Bronchial epithelial cell (primary cell): ENCODE measurements at places on chromosomes 3 and 15.
A peak's percentile ranks its signal among the peaks of the same experiment; 100 is the strongest.

DNA sequence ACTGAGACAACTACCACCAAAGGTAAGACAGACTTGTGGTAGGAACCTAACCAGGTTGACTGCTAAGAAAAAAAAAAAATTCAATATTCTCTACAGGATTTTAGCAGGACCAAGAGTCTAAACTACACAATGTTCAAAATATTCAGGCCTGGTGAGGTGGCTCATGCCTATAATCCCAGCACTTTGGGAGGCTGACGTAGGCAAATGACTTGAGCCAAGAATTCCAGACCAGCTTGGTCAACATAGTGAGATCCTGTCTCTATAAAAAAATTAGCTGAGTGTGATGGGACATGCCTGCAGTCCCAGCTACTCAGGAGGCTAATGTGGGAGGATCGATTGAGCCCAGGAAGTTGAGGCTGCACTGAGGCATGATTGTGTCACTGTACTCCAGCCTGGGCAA is 341.6 kb upstream of the WNT5A start:
- DNase-seq = peak; percentile 32

GRCh38 chr3:127487196-127487595 is 103.3 kb downstream of the TPRA1 start:
- DNase-seq = no peak

GRCh38 chr15:62301993-62302675 is 137.0 kb upstream of the C2CD4B start:
- no peak for DNase-seq

DNA sequence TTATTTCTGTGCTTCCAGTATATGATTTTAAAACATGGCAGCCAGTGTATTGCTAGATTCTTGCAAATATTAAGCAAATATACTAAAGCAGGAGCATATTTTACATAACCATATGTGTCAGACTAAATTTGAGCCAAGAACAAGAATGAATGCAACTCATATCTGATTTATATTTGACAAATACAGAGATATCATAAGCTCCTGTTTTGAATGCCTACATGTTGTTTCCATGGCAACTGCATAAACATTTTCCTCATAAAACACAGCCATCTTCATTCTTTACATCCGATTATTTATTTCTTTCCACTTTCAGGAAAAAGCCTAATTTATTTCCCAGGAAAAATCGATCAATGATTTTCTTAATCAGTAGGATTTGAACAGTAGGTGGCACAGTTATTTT is 172.2 kb upstream of the TSPAN3 start:
- DNase-seq = no peak

- no peak for DNase-seq
Measured at GRCh38 chr3:156586905-156587759, 32.2 kb upstream of the SSR3 start.

GRCh38 chr3:72829701-72830100 is 18.5 kb downstream of the SHQ1 start:
- DNase-seq = no peak

DNA sequence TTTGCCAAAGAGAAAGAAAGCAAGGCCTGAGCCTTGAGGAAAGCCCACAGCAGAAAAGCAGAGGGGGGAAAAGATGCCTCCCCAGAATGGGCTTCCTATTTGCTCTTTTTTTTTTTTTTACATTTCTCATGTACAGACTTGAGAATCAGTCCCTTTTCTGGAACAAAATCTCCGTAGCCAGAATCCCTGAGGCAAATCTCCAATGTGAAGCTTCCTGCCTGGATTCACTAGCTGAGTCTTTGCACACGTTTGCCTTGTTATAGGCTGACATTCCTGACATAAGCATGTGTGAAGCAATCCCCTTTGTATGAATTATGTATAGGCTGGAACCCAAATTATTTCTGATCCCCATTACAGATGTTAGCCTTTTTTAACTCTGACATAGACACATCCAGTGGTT is 52.2 kb upstream of the ACTL6A start:
- peak; percentile 58 for DNase-seq

DNA sequence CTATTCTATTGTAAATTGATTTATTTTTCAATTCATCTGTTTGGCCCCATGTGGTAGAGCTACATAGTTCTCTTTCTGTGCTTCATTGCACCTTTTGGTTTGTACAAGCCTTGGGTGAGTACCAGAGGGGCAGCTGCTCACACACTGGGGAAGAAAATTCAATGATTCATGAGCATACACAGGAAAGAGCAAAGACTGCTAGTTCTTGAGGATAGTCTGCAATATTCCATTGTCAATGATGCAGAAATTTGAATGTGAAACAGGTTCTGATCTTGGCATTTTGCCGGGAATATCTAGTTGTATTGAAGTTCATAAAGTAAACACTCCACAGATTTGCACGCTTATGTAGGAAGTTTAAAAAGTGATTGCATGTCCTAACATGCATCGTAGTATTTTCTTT is 304.6 kb downstream of the NAALADL2 start:
- peak; percentile 80 for DNase-seq

DNA sequence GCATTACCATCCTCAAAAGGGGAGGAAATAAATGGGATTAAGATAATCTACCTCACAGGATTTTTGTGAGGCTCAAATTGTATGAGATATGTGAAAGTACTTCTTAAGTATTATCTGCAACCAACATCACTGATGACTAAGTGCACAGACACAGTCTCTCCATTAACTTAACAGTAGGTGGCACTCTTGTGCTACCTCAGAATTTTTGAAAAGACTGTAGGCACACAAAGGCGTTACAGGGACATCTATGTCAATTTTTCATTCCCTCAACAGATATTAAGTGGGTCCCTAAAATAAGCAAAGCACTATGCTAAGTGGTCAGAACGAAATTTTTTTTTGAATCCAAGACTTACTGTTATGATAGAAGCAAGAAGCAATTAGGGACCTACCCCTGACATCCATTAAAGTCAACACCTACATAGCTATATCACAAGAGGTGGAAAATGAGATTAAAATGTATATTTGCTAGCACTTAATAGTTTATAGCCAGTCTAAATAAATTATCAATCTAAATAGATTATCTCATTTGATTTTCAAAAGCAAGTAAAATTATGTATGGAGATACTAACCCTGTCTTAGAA is 52.9 kb downstream of the RYK start:
- DNase-seq = peak; percentile 75

DNA sequence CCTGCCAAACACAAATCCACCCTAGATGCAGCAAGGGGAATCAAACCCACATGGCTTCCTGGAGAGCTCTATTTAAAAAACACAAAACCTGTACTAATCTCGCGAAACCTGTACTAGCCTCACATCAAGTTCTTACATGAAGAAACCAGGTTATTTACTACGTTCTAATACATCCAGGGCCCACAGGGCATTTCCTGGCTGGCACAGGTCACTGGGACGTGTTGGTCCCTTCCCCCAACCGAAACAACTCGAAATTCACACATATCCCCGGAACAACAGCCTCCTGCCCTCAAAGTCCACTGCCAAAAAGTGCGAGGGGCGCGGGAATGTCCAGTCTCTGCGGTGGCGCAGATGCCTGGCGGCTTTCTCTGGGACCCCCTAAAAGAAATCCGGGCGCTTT is 955 bp downstream of the CDCP1 start:
- peak; percentile 77 for DNase-seq

DNA sequence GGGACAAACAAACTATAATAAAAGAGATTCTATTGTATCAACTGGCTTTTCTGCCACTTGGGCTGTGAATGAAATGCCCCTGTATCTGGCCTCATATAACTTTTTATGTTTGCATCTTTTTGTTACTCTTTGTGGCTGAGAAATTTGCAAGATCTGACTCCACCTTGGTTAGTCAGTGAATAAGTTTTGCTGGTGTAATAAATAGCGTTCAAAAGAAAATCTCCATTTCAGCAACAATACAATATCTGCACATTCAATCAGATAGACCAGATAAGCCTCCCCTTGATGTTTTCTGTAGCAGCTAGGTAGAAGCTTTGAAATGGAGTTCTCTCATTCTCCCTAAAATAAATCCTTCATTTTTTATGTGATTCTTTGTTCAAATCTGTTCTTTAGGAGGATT is 12.0 kb downstream of the TRAT1 start:
- no peak for DNase-seq

DNA sequence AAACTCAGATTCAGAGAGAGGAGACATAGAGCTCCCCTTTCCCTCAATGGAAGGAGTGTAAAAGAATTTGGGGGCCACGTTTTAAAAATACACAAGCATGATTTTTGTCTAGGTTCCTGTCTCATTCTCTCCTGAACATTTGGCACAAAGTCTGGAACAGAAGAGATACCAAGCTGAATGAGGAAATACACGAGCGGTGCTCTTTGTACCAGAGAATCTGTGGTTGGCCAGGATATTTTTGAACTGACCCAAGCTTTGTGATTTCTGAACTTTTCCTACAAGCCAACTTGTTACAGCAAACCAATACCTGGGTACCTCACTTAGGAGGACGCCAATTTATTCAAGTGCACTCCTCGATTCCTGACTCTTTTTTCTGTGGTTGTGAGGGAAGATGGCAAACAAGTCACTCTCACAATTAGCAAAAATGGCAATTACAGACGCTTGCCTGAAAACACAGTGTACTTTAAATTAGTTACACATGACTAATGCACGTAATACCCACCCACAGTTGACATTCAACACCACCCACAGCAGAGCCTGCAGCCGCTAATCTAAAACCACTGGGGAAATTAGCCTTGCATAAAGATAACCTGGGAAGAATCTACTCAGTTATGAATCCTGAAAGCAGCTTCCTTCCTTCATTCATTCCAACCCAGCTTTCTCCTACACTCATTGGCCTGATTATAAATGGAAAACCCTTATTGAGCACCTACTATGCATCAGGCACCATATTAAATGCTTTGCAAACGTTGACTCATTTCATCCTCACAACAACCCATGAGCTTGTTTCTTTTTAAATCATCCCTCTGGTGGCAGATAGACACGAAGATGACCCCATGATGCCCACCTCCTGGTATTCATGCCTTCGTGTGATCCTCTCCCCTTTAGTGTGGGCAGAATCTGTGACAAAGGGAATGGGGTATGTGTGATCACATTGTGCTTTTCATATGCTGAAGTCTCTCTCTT is 293.5 kb downstream of the KBTBD8 start:
- DNase-seq = peak; percentile 9

DNA sequence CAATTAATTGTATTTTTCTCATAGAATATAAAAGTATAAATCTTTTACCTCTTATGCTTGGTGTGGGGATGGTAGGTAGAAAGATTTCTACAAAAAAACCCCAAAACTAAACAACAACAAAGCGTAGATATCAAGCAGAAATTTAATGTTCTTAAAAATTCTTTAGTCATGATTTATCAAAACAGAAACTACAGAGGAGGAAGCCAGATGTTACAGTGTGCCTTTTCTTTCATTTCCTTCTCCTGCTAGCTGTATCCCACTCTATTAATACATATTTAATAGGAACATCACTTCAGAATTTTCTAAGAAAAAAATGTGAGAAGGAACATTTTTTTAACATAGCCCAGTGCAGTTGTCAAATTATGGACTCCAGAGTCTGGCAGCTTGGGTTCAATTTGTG is 420.6 kb downstream of the TUSC7 start:
- DNase-seq = no peak

DNA sequence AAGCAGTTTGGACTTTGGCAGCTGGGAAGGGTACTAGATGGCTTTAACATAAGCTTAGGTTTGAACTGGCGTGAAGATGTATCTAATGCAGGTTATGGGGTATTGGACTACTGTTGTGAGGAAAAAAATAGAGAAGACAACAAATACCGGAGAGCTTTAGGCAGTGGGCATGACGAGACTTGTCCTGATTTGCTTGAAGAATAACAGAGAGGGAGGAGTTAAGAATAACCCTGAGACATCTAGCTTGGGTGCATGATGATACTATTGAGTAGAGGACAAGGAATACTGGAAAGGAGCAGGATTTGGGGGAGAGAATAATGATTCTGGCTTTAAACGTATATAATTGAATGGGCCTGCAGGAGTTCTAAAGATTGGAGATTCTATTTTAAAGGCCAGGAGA is 249.5 kb upstream of the AZI2 start:
- peak; percentile 77 for DNase-seq

DNA sequence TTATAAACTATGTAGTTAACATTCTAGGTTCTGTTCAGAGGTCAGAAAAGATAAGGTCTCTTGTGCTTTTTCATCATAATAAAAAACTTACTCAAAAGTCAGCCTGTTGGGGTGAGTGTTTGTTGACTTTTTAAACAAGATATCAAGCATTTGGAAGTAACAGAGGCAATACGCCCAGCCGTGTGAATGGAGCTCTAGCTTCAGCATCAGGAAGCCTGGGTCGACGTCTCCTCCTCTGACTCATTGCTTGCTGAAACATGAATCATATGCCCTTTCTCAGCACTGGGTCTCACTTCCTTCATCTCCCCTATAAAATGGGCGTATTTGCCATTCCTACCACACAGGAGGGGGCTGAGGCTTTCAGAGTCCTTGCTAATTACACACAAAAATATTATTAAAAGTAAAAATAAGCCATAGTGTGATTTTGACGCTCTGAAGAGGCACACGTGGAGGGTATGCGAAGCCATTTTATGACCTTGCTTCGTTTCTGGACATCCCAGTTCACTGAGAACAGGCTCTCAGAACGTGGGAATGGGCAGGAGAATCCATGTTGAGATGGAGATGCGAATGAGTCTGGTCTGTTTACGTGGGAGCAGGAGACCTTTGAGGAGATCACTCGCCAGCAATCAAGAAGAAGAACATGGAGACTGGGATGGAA is 220.8 kb upstream of the TPRG1 start:
- peak; percentile 95 for DNase-seq

DNA sequence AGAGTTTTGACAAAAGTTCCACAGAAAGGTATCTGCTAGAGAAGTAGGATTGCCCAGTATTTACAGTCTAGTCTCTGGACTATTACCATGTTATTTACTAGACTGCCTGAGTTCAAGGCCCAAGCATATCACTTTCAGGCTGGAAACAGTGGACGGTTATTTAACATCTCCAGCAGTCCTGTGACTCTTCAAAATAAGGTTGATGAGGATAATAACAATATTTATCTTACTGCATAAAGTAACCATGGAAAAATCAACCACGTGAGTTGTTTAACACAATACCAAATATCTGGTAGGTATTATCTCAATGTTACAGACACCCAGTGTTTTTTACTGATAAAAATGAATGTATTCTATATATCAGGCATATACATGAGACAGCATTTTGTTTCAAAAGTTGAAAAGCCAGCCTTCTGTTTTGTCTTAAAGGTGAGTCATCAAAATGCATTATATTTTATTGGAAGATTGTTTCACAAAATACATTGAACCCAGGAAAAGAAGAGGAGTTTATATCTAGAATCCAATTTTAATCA is 535.8 kb downstream of the TBL1XR1 start:
- DNase-seq = no peak

- DNase-seq = no peak
Measured at GRCh38 chr3:42377681-42378080, 32.7 kb downstream of the LYZL4 start.

GRCh38 chr3:46221391-46221790 is 13.3 kb upstream of the CCR1 start:
- DNase-seq = no peak
